Esophagus squamous epithelium (tissue), 5 donors: ENCODE measurements at places on chromosomes 2 and 18. TPM values are rescaled to one million over a fixed set of nuclear protein-coding genes. Genes with fewer than 3 reads are reported as not detected.

DNA sequence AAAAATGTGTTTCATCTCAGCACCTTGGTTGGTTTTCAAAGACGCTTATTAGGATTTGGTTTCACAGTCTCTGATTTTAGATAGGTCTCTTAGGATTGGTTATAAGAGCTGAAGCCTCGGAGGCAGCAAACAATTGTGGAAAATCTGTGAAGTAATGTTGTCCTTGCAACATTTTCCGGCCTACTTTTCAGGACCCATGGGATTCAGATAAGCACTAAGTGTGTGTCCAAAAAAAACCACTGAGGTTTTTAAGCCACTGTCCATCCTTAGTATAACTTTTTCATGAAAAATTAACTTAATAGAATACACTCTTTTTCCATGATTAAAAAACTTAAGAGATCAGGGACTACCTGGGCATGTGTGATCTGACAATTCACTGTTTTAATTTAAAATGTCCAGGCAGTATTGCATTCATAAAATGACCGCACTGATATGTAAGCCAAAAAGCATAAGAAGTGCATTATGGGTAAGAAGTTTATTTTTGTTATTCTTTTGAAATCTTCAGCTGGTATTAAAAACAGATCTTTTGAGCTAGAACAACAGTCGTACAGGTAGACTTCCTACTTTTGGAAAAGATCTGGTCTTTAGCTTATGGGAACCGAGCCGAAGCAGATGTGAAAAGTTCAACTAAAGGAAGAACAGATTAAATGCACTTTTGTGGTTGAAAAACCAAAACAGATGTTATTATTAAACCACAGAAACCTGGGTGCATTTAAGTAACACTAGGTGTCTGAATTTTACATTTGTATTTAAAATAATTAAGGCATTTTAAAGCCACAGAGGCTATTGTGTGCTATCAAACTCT, 479.4 kb upstream of the ZEB2 start:
- DNase-seq: no peak

DNA sequence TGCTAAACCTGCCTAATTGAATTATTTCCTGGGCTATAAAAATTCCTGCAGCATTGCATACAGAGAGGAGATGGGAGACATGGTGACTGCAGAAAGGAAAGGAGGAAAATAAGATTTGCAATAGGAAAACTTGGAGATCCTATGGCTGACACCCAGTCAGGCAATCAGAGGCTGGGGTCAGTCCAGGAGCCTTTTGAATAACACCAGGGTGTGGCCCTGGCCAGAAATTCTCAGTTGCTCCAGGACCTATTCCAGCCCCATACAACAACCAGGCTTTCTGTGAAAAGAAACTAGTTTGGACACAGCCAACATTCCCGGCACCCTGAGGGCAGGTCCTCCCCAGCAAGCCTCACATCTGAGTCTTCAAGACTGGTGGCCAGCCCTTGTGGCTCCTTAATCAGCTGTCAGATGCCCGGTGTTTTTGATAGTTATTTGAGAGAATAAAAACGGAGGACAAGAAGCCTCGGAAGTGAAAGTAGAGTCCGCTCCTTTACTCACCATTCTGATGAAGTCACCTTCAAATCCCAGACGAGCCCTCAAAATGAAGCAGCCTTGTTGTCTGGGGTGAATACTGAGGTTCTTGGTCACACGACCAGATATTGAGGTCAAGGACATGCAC, 31.1 kb upstream of the GMCL1 start:
- no peak for DNase-seq

DNA sequence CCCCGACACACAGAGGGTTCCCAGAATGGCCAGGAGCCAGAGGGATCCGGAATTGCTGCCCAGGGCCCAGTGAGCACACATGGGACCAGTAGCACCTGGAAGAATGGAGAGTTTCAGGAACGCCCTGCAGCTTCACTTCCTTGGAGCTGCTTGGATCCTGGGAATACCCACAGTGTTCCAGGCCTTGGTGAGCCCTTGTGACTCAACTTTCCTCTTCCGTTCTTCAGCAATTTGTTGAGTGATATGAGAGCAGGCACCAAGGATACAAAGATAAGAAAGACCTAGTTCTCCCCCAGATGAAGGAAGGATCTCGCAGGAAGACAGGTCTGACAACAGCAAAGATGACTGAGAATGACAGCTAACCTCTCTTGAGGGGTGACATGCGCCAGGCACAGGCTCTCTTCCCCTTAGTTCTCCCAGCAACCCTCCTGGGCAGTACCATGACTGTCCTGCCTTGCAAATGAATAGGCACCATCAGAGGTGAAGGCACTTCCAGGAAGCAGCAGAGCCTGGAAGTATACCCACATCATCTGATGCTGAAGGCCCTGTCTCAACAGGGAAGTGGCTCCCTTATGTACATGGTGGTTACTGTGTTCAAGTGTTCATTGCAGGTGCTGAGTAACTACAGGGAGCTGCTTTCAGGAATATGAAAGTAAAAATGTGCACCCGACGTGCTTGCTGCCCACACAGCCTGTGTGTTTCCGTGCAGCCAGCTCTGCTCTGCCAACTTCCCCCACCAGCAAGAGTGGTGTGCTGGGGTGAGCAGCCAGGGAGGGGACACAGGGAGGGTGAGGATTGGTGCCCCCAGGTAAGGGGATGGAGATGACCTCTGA, 116.2 kb downstream of the STPG4 start:
- DNase-seq: no peak

The ERBB4 gene
- 0.57 TPM for total RNA-seq

The IL36G gene
- 7.7 TPM for total RNA-seq

- DNase-seq: no peak
These were observed 538.7 kb downstream of the CMPK2 start for GRCh38 chr2:6326958-6327357.

The IL18R1 gene
- total RNA-seq: 1.3 TPM

The UCN gene
- not detected for total RNA-seq

The C1QL2 gene
- not detected for total RNA-seq

DNA sequence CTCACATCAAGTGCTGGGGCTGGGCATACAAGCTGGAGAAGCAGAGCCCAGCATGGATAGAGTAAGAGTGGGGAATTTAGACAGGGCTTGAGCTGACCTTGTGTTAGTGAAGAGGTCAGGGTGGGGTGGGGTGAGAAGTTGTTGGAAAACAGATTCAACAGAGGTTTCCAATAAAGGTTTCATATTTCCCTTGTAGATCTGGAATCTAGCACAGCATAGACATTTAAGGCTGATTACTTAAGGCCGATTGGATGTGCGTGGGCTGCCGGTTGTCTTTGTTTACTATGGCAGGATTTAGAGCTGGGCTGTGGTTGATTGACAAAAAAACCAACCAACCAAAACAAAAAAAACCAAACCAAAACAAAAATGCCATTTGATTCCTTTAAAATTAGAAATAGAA, 114.9 kb upstream of the SEC11C start:
- no peak for DNase-seq

DNA sequence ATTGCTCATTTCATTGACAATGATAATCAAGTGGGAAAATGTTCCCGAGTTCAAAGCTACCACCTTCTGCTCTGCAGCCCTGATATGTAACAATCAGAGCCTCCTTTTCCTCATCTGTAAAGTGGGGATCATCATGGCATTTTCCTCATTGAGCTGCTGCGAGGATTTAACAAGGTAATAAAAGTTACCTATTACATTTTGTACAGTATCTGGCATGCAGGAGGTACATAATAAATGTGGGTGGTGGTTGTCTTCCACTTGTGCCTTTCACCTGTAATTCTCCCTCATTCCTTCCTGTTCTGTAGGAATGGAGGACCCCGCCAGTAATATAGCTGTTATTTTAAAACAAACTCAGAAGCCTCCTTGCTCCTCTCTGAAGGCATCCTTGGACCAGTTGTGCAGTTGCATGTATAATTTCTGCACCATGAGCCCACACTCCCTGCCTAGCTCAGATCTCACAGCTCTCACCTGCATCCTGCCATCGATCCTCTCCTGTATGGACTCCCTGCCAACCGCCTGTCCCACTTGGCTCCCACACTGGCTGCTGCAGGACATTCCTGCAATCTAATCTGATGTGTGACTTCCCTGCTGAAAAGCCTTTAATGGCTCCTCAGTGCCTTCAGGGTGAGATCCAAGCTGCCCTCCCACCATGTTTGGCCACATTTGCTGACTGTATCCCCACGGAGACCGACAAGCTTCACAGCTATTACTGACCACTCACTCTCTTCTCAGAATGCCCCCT, 350.4 kb downstream of the EN1 start:
- no peak for DNase-seq

The DLX1 gene
- total RNA-seq: not detected

DNA sequence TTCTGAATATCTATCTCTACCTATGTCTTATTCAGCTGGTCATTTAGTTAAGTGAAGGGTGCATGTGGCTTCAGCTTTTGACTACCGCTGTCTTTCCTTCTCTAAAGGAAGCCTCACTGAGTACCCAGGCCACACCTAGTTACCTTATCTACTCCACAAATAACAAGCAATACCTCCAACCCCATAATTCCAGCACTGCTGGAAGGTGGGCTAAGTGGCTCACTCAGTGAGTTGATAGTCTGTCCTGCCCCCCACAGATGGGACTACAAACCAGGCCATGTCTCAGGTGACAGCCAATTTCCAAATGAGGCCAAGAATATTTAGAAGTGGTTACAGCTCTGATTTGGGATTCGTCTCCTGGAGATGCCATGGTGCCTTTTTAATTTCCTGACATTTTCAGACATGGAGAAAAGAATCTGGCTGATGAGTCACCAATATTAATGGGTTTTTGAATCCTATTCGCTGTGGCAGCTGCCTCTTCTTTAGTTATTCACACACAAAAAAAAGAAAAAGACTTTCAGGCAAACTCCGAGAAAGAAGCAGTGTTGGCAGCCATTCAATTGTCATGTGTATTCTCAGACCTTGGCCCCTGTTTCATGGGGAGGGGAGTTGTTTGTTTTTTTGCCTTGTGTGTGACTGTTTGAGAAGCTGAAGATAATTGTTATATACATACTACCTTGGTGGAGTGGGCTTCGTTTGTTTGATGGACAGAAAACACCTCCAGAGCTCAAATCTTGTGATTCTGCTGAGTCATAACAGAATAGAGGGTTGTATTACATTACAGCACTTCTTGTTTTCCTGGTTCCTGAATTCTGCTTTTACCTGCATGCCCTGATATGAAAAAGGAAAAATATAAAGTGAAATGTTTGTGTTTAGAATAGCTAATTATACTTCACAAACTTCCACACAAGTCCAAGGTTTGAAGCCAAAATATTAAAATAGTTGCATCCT, 64.2 kb downstream of the SCG2 start:
- DNase-seq: no peak

The PSMG2 gene
- 63.0 TPM for total RNA-seq
